ENCODE measurements at places on chromosomes 6 and 20. TPM values are rescaled to one million over a fixed set of nuclear protein-coding genes. Genes with fewer than 3 reads are reported as not detected.

DNA sequence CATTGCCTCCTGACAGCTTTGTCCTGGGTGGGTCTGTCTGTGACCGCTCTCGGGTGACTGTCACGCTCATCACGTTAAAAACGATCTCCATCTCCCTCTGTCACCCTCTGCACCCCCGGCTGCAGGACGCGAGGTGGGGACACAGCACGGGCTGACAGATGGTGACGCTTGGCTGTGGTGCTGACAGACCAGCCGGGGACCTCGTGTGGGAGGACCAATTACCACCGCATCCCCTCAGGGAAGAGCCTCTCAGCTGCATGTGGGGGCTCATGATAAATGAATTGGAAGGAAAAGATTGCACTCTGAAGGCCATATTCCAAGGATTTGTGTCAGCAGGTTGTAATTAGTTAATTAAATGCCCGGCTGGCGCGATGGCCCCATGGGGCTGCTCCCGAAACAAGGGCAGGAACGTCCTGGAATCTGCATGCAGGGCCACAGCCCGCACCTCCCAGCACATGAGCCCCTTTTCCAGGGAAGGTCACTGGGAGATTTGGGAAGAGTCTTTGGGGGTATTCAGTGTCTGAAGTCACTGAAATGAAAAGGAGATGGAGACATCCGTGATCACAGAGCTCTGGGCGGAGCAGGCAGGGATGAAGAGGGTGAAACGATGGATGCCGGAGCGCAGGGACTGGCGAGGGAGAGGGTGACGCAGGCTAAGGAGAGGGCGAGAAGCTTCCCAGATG is 87.1 kb downstream of the ERMARD start:
- DNase-seq = no peak
- no peak overlapping the region for H3K27ac ChIP-seq
- peaks cover 24% of the 10 kb centered on the region for H3K27me3 ChIP-seq
- H3K4me1 ChIP-seq = no peaks in the 10 kb centered on the region
- no peak overlapping the region for H3K4me3 ChIP-seq

DNA sequence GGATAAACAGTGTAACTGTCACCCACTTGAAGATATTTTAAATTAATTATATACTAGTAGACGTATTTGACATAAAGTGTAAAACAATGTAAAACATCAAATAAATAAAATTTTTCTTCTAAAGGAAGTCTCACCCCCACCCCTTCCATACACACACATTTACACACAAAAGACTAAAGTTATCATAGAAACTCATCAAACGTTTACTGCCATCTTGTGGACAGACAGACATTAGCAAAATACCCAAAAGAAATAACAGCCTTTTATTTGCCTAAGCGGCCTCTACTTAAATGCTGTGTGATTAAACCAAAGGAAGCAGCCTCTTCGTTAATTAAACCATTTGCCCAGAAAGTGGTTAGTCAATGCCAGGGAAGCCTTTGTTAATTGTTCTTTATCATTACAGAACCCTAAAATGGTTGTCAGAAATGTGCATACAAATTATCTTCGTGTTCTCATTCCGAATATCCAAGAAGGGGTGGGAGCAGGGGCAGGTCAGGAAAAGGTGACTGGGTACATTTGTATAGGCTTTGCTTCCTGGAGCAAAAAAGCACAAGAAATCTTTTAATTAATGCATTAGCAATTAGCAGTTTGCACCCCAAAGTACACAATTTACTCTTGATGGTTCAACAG is 176.2 kb upstream of the SASH1 start:
- DNase-seq = no peak
- no peaks in the 10 kb centered on the region for H3K36me3 ChIP-seq
- H3K27ac ChIP-seq = no peak overlapping the region
- H3K27me3 ChIP-seq = peaks cover 14% of the 10 kb centered on the region
- H3K4me1 ChIP-seq = no peaks in the 10 kb centered on the region
- no peak overlapping the region for H3K4me3 ChIP-seq

GRCh38 chr6:150068720-150069648 is at the start of gene ULBP3:
Gene ULBP3, minus strand, starts transcription at chr6:150069121. Its CDS starts 55 bp downstream, at chr6:150069066.
- H3K4me3 ChIP-seq = peak within 1 kb of the TSS; percentile 80
- H3K36me3 ChIP-seq = no peaks in the 10 kb centered on the region
- DNase-seq = peak; percentile 77
- H3K27me3 ChIP-seq = peaks cover 18% of the 10 kb centered on the region

DNA sequence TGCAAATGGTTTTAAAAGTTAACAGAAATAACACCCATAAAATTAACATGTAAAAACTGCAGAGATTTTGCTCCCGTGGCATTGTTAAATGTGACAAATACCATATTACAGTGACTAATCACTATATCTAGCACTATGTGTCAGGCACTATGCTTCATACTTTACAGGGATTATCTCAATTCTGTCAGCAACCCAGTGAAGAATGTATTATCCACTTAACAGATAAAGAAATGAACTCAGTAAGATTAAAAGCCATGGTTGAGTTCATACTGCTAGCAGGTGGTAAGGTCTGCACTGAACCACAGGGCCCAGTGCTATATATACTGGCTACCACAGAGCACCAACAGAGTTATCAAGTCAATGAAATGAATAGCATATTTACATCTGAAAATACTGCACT is 65.4 kb downstream of the RWDD2A start:
- H3K27ac ChIP-seq = no peak overlapping the region
- no peak for DNase-seq
- no peaks in the 10 kb centered on the region for H3K4me1 ChIP-seq
- peaks cover 9% of the 10 kb centered on the region for H3K27me3 ChIP-seq
- H3K4me3 ChIP-seq = no peak overlapping the region

DNA sequence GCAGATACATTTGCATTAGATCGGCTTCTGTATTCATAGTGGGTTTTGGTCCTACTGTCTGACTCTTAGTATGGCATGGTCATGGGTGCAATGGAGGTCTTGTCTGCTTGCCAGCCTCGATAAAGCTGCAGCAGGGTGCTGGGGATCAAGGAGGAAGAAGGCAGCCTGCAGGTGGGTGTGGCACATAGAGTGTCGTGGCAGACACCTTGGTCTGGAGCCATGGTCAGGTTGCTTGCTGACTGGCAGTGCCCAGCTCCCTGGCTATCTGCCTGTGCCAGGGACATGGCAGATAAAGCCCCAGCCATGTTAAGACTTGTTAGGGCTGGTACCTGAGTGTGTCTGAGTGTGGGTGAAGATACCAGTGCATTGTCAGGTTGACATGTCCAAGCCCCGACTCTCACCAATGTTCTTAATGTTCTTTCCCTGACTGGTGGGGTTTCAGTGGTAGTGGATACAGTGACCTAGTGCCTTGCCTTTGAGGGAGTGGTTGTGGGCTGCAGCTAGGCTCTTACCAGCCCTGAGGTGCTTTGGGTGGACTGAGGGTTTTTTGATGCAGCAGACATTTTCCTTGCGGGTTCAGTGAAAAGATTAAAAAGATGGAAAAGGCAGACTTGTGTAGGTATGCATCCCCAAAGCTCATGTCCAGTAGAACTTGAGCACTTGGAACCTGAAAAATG is 1.8 kb downstream of the FAM83D start:
- peak overlapping the region; percentile 84 for H3K4me3 ChIP-seq
- H3K27ac ChIP-seq = no peak overlapping the region
- H3K36me3 ChIP-seq = peaks cover 14% of the 10 kb centered on the region
- H3K4me1 ChIP-seq = peaks cover 23% of the 10 kb centered on the region
- no peak for DNase-seq

- H3K27me3 ChIP-seq = peaks cover 5% of the 10 kb centered on the region
- H3K36me3 ChIP-seq = no peaks in the 10 kb centered on the region
- H3K4me1 ChIP-seq = no peaks in the 10 kb centered on the region
- no peak overlapping the region for H3K27ac ChIP-seq
- H3K4me3 ChIP-seq = no peak overlapping the region
Observed at GRCh38 chr20:24723647-24724352, 225.3 kb upstream of the CST7 start.

GRCh38 chr6:64644024-64644423 is 1008.4 kb downstream of the PHF3 start:
- H3K4me3 ChIP-seq = no peak overlapping the region
- H3K27ac ChIP-seq = no peak overlapping the region
- no peaks in the 10 kb centered on the region for H3K36me3 ChIP-seq
- no peak for DNase-seq
- H3K4me1 ChIP-seq = no peaks in the 10 kb centered on the region

DNA sequence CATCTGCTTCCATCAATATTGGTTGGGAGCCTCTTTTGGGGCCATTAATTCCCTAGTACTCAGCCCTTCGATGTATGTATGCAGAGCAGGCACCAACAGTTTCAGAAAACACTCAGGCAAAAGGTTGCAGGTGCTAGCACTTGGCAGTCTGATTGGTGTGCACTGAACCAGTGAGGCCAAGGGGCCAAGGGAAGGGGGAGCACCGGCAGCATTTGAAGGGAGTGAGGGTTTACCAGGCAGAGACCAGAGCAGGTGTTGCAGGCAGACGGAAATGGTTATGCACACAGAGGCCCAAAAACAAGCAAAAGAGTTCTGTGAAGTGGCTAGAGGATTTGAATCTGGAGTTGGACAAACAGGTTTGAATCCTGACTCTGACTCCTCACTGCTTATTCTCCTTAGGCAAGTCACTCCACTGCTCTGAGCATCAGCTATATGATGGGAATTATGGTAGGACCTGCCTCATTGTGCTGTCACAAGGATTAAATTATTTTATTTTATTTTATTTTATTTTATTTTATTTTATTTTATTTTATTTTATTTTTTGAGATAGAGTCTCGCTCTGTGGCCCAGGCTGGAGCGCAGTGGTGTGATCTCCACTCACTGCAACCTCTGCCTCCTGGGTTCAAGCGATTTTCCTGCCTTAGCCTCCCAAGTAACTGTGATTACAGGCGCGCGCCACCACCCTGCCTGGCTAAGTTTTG is 58.1 kb upstream of the SHLD1 start:
- H3K27me3 ChIP-seq = no peaks in the 10 kb centered on the region
- no peak overlapping the region for H3K27ac ChIP-seq
- DNase-seq = no peak
- peaks cover 2% of the 10 kb centered on the region for H3K36me3 ChIP-seq
- no peak overlapping the region for H3K4me3 ChIP-seq

GRCh38 chr6:87139236-87139635 is 16.1 kb upstream of the ZNF292 start:
- H3K4me1 ChIP-seq = peaks cover 2% of the 10 kb centered on the region
- H3K36me3 ChIP-seq = no peaks in the 10 kb centered on the region
- H3K27ac ChIP-seq = no peak overlapping the region

- H3K27me3 ChIP-seq = no peaks in the 10 kb centered on the region
- H3K4me3 ChIP-seq = no peak overlapping the region
- no peak overlapping the region for H3K27ac ChIP-seq
- H3K36me3 ChIP-seq = peaks cover 3% of the 10 kb centered on the region
Observed at GRCh38 chr6:80438772-80439171, 332.3 kb downstream of the BCKDHB start.

GRCh38 chr6:128124713-128125112 is 223.9 kb upstream of the THEMIS start:
- no peak for DNase-seq
- H3K4me3 ChIP-seq = no peak overlapping the region
- peaks cover 8% of the 10 kb centered on the region for H3K36me3 ChIP-seq
- H3K27me3 ChIP-seq = no peaks in the 10 kb centered on the region
- H3K27ac ChIP-seq = no peak overlapping the region

DNA sequence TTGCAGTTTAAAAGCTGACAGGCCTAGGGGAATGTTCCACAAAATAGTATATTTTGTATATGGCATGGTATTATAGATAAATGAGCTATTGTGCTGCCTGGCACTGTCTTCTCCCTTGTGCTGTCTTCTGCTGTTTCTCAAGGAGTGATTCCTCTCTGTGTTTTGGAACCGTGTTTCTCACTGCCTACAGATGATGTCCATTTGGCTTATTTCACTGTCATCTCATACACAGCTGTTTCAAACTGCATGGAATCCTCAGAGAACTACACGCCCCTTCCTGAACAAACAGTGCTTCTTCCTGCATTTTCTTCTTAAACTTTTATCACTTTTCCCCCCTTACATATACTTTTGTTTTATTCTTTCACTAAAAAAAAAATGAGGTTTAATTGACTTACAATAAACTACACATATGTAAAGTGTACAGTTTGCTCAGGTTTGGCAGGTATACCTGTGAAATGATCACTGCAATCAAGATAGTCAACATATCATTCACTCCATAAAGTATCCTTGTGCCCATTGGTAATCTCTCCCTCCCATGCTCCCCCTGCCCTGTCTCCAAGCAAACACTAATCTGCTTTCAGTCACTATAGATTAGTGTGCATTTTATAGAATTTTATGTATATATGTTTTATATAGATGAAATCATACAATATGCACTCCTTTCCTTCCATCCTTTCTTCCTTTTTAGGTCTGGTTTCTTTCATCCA is 43.0 kb downstream of the CBFA2T2 start:
- no peak for DNase-seq
- no peak overlapping the region for H3K27ac ChIP-seq
- no peak overlapping the region for H3K4me3 ChIP-seq
- H3K27me3 ChIP-seq = no peaks in the 10 kb centered on the region
- H3K36me3 ChIP-seq = peaks cover 9% of the 10 kb centered on the region
- peaks cover 16% of the 10 kb centered on the region for H3K4me1 ChIP-seq

DNA sequence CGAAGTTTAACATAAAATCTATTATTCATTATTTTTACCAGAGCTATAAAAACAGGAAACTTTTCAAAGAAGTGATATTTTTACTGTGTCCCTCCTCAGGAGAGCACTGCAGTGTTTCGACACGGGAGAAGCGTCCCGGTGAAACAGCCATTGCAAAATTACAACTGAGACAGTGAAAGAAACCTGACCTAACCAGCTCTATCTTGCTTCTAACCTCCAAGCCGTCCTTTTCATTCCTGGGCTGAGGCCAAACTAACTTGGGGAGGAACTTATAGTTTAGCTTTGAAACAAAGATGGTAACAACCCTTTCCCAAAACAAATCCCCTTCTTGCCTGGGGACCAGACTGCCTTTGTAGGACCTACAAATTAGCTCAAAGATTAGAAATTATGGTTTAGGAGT is 79.2 kb downstream of the WDR27 start:
- H3K27ac ChIP-seq = no peak overlapping the region
- H3K4me3 ChIP-seq = no peak overlapping the region
- DNase-seq = no peak
- H3K27me3 ChIP-seq = no peaks in the 10 kb centered on the region
- H3K36me3 ChIP-seq = peaks cover 8% of the 10 kb centered on the region

DNA sequence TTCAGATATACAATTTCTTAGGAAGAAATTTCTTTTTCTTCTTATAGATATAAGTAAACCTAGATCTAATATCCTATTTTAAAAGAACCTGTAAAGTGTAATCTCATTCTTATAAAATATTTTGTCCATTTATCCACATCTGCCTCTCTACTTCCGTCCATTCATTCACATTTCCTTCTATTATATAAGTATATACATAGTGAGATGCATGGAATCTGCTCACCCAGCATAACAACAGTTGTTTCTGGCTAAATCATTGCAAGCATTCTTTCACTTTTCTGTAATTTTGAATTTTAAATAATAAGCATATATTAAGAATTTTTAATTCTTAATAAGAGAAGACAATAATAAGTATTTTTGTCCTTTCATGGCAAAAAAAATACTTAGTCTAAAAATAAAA is 45.4 kb downstream of the CEP162 start:
- no peaks in the 10 kb centered on the region for H3K27me3 ChIP-seq
- H3K4me3 ChIP-seq = no peak overlapping the region
- peaks cover 20% of the 10 kb centered on the region for H3K36me3 ChIP-seq

- H3K4me3 ChIP-seq = no peak overlapping the region
- H3K4me1 ChIP-seq = peaks cover 30% of the 10 kb centered on the region
- H3K27me3 ChIP-seq = no peaks in the 10 kb centered on the region
- no peak for DNase-seq
- peak overlapping the region; percentile 13 for H3K27ac ChIP-seq
Observed at GRCh38 chr6:42820512-42821340, 38.9 kb downstream of the BICRAL start.

Gene MACROD2
- 0.14 TPM for total RNA-seq

Gene GSTA2
- not detected for total RNA-seq

Gene NRSN1
- total RNA-seq = not detected

Gene MRAP2
- total RNA-seq = not detected

Gene SALL4
- total RNA-seq = 0.43 TPM

Gene OR2H2
- not detected for total RNA-seq

Gene GCLC
- total RNA-seq = 29.6 TPM

Gene NTSR1
- total RNA-seq = not detected

Gene EPB41L1
- 0.84 TPM for total RNA-seq

Gene LKAAEAR1
- 0.50 TPM for total RNA-seq

Gene PLN
- total RNA-seq = not detected
